Karpas-422 (cell line): ENCODE measurements at places on chromosomes 5 and 9. TPM values are rescaled to one million over a fixed set of nuclear protein-coding genes. Genes with fewer than 3 reads are reported as not detected.

Gene REEP2
- total RNA-seq: 1.8 and 3.1 TPM in 2 replicates

Gene DIPK1B
- total RNA-seq: not detected in 2 replicates

Gene IFNK
- total RNA-seq: not detected in 2 replicates

Gene ARHGEF39
- total RNA-seq: 15.3 and 16.0 TPM in 2 replicates

Gene SPATA31C2
- total RNA-seq: not detected in 2 replicates

Gene C9orf72
- total RNA-seq: 14.0 and 40.6 TPM in 2 replicates

Gene ABL1
- total RNA-seq: 9.9 and 21.5 TPM in 2 replicates

Gene PCDHGB4
- total RNA-seq: 6.3 and 10.0 TPM in 2 replicates

Gene GDA
- total RNA-seq: not detected in 2 replicates

Gene FAM78A
- total RNA-seq: 31.6 and 43.9 TPM in 2 replicates

Gene RGS3
- 1.3 and 5.0 TPM in 2 replicates for total RNA-seq

Gene CMYA5
- total RNA-seq: 0.04 and 0.45 TPM in 2 replicates

Gene ANKRD55
- total RNA-seq: not detected in 2 replicates

Gene SLC28A3
- total RNA-seq: not detected in 2 replicates

Gene GCNT1
- 10.8 and 13.1 TPM in 2 replicates for total RNA-seq

Gene CARTPT
- total RNA-seq: not detected in 2 replicates

Gene RASGRF2
- total RNA-seq: 11.1 and 19.4 TPM in 2 replicates

Gene HOMER1
- 0.43 and 1.1 TPM in 2 replicates for total RNA-seq

Gene AUH
- 29.2 and 49.6 TPM in 2 replicates for total RNA-seq

Gene SETX
- total RNA-seq: 56.0 and 56.7 TPM in 2 replicates

Gene GZMA
- total RNA-seq: not detected in 2 replicates

Gene FBP2
- total RNA-seq: not detected in 2 replicates
